ENCODE measurements at places on chromosomes 13 and 19.

- no peak for DNase-seq
Measured at GRCh38 chr19:19464339-19465098, 50.8 kb downstream of the TSSK6 start.

DNA sequence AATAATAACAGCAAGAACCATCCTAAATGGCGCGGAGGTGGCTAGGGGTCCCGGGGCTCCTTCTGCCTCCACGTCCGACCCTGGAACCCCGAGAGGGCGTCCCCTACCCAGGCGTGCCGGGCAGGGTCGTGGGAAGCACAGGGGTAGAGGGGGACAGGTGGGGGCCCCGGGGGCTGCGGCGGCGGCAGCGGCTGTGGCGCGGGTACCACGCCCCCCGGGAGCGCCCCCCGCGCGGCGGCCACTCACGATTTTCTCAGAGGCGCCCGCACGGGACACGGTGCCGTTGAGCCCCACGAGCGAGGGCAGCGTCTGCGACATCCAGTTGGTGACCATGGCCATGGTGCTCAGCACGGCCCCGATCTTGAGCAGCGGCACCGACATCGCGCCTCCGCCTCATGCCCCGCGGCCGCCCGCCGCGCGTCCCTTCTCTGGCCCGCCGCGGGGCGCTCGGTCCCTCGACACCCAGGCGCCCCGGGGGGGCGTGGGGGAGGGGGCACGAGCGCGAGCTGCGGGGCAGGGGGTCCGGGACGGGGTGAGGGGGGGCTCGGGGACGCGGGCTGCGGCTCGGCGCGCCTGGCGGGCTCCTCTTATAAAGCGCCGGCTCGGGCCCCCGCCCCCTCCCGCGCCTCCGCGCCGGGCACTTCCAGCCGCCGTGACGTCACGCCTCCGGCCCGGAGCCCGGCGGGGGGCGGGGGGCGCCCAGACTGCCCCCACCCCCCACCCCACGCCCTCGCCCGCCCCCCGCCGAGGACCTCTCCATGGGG is 22.9 kb downstream of the OLFM2 start:
- no peak for DNase-seq

DNA sequence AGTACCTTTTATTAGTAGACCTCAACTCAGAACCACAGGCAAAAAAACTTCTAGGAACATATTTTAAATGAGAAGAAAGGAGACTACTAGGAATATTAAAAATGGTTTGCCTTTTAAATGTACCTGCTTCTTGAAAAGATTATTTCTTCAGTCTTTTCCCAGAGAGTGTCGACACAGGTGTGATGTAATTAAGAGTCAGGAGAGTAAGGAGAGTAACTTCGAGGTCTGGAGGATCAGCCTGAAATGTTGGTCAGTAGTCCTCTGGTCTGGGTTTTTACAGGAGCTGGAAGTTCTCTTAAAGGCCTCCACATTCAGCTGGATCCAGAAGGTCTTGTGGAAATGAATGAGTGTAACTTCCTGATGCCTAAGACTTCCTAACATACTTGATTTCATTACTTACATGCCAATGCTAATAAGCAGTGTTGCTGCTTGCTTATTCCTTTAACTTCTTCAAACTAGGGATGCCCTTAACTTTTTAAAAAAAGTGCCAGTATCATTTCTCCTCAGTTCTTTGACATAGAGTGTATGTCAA is at the start of gene KCTD4:
KCTD4 (minus strand) TSS at position 345 of the 532 bp plus-strand sequence. CDS start 6,478 bp downstream, outside the sequence.
- no peak for DNase-seq

GRCh38 chr19:33133438-33134031 is 1.6 kb downstream of the WDR88 start:
- DNase-seq: no peak

- DNase-seq: no peak
Measured at GRCh38 chr13:23129331-23129730, 51.4 kb upstream of the SGCG start.

DNA sequence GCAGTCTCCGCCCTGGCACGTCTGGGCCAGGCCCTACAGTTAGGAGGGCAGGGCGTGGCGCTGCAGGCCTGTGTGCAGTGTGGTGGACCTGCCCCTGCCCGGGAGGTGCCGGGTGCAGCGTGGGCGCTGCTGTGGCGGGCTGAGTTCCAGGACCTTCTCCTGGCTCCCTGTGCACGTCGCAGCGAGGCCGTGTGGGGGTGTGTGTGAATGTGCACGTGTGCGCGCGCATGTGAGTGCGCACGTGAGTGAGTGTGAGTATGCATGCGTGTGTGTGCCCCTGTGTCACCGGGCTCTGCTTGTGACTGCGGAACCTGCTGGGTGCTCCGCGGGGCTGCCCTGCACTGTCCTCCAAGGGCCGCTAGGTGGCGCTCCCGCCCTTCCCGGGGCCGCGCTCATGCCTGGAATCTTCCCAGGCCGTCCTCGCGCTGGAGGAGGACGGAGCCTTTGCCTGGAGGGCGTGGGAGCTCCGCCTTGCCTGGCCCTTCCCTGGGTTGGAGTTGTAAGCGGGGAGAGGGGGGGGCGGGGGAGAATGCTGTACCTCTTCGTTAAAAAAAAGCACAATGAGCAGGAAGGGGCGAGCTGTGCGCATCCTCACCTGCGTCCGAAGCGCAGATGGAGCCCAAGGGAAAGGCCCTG is 79.3 kb downstream of the KDM4B start:
- DNase-seq: peak; percentile 77

GRCh38 chr19:42477117-42477516 is 34.4 kb upstream of the CXCL17 start:
- no peak for DNase-seq

DNA sequence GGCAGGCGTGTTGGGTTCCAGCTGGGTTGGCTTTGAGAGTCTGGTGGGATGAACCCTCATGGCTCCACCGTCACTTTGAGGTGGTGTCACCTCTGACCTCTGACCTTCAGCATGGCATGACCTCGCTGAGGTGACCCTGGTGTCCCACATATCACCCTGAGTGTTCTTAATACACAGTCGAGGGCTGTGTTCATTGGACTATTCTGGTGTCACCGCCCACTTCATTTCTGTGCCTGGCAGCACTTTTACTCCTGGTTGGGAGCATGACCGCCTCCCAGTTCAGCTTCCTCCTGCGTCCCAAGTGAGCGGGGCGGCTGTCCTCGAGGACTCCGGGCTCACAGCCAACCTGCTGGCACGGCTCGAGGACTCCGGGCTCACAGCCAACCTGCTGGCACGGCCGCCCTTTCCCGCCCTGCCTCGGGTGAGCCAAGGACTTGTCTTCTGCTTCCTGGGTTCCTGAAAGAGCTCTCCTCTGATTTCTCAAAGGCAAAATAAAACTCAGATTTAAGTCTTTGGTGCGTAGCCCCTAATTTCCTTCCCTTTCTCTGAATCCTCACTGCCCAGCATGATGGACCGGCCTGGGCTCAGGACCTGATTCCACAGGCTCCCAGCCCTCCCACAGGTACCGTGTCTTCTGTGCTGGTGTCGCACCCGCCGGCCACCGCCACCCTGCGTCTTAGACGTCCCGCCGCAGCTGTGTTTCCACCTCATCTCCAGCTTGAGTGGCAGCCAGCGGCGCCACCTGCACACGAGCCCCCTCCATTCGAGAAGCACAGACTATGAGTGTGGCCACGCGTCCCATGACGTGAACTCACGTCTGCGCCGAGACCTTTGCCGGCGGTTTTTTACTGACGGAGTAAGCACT is 10.4 kb downstream of the ATP4B start:
- DNase-seq: no peak

DNA sequence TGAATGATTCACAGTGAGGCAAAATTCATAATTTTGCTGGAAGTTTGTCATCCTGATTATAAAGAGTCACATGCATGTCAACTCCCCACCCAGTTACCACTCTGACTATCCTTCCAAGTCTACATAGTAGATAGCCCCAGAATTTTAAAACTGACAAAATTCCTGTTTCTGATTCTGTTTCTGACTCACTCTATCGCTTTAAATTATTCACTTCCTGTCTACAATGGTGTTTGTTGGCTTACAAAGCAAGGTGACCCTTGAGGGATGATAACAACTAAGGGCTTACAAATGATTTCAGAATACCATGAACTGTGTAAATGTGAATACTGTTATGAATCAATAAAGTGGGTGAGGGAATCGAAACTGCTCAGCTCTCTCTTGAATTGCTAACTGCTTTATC is 98.7 kb upstream of the KL start:
- DNase-seq: no peak

- DNase-seq: no peak
Measured at GRCh38 chr13:112815871-112816270, 126.0 kb downstream of the ATP11A start.

DNA sequence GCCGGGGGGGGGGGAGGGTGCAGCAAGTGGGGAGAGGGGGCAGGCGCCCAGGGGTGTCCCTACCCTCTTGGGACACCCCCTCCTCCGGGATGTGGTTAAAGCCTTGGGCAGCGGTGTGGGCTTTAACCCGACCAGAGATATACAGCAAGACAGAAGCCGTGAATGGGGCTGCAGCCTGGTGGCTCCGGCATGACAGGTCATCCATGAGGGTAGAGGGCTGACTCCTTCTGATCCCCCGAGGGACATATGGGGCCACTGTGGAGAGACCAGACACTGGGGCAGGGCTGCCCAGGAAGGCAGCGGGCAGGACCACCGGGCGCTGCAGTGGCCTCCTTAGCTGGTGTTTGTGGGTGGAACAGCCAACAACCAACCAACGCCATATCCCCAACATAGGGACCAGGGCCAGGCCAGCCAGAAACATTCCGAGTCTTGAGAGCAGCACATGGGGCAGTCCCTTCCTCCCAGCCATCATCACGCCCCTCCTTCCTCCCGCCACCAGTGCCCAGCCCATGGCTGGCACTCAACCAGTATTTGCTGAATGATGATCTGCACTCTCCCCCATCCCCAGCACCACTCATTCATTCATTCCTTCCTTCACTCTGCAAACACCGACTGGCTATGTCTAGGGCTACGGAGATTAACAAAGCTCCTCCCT is 18.2 kb downstream of the ELAVL1 start:
- DNase-seq: no peak

- no peak for DNase-seq
Measured at GRCh38 chr19:2528675-2529101, 52.8 kb downstream of the GADD45B start.

- peak; percentile 30 for DNase-seq
Measured at GRCh38 chr19:788983-789700, 8.1 kb upstream of the PTBP1 start.

GRCh38 chr19:56508290-56508778 is 679 bp downstream of the ZNF471 start:
- DNase-seq: no peak

DNA sequence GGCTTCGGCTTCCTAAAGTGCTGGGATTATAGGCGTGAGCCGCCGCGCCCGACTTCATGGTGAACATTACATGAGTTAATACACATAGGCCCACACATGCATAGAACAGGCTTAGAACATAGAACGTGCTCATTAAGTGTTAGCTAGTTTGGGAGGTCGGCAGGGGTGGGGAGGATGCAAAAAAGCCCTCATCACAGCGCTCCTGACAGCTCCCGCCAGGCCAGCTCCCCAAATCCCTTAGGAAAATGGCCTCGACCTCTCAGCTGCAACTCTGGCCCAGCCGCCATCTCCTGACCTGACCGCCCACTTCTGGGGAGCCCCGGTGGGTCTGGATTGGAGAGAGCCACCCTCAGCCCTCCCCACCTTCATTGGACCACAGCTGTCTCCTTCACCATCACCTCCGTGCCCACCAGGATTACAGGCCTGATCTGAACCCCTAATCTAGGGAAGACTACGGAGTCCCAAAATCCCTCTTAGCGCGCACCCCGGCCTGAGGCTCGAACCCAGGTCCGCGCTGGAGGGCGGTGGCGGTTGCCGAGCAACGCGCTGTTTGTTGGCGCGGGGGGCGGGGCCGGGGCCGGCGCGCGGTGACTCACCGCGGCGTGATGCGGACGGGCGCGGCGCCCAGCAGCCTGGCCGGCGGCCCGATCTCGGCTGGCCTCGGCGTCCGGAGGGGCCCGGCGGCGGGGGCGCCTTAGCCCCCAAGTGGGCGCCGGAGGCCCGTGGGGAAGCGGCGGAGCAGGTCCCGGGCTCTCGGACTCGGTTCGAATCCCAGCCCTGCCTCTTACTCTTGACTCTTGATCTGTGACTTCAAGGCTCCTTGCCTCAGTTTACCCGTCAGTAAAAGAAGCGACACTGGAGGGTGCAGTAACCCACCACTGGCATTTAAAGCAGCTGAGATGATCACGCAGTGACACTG is 26.7 kb upstream of the NANOS3 start:
- DNase-seq: no peak

- no peak for DNase-seq
Measured at GRCh38 chr13:27279506-27279905, 8.9 kb downstream of the RASL11A start.

DNA sequence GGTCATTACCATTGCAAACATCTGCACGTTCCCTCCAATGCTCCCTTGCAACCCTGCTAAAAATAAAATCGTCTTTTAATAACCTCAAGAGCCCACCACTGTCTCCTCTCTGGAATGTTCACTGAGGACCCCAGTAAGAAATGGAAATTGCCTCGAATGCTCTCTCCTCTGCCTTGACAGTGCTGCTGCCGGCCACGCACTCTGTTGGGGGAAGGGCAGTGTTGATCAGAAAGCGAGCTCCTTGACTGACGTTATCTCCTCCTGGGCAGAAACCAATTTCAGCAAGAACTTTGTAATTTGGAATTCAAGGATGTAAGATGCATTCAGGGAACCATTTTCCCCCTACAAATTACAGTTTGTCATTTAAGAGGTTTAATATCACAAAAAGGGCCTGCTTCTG is 718.5 kb downstream of the UQCRFS1 start:
- no peak for DNase-seq

DNA sequence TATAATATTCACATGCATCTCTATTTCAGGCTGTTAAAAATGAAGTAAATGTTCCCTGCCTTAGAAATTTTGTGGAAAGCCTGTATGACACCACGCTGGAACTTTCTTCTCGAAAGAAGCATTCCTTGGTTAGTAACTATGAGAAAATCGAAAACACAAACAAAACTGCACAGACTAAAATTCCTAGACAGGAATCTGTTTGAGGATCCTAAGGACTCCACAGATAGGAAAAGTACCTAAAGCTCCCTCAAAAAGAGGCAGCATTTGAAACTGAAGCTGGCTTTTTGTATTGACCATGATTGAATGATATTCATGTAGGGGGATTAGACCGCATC is 103.4 kb downstream of the FRY start:
- no peak for DNase-seq

DNA sequence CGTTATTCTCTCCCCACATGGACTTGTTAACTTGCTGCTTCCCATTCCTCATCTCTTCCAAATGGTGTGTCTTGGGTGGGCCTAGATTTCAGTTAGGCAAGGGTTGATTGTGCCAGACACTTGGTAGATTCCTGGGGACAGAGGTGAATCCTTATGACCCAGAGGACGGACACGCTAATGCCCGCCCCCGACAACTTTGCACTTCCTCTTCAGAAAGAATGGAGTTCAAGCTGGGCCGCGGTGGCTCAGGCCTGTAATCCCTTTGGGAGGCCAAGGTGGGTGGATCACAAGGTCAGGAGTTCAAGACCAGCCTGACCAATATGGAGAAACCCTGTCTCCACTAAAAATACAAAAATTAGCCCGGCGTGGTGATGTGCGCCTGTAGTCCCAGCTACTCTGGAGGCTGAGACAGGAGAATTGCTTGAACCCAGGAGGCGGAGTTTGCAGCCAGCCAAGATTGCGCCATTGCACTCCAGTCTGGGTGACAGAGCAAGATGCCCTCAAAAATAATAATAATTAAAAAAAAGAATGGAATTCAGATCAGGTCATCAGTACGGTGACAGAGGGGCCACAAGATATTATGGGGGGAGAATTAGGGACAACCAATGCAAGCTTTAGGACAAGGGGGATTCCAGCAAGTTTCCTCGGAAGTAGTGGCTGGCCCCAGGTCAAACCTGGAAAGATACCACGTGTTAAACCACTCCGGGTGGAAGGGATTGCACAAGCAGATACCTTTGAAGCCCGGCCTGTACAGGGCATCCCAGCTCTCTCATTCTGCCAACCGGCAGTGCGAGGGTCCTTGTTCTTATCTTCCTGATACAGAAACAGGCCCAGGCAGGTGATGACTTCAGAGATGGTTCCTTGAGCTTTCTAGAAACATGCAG is 2.7 kb downstream of the MYO9B start:
- DNase-seq: no peak

All from CD4-positive, alpha-beta T cell (primary cell).